ENCODE measurements at places on chromosomes 5 and 9.

DNA sequence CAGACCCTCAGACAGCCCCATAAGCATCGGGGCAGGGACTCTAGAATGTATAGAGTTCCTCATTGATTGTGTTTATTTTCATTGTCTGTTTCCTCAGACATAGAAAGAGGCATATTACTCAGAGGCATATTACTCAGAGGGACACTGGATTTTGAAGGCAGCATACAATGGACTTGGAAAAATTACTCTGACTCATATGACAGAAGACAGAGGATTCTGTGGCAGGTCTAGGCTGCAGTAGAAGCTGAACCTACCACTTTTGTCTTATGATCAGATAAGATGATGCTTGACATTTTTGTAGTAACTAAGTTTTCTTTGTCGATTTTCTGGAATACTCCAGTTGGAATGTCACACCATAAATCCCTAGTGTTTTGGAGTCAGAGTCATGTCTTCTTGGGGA lies 105.2 kb downstream of the ST8SIA4 start:
- DNase-seq = no peak

DNA sequence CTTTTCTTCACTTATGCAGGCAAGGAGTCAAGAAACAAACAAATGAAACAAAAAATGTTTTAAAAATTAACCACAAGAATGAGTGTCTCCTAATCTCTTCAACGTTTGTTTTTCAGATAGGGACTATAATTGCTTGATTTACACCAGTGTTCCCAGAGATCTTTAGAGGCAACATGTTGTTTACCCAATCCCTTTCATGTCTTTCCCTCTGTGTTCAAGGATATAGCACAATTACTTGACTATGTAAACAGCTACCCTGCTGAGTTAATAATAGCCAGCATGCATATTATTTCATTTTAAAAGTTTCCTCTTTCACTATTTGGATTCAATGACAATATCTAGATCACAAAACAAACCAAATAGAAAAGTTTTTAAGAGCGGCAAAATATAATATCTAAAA lies 25.1 kb upstream of the SHISAL2B start:
- no peak for DNase-seq

GRCh38 chr5:8500426-8500825 lies 631.5 kb downstream of the MTRR start:
- DNase-seq = no peak

DNA sequence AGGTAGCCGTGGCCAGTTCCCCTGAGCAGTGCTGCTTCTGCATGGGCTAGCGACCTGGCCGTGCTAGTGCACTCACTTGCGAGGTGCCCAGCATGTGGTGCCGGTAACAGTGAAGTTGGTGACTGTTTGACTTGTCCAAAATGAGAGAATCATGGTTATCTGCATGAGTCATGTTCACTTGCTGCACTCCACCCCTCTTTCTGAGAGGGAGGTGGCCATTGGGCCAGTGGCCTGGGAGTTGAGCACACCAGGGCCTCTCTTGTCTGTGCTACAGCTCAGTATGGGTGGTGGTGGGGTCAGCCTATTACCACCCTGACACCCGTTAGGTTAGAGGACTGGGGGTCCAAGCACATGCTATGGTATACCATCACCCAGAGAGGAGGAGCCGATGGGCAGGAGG lies 55.4 kb upstream of the GARNL3 start:
- DNase-seq = no peak

DNA sequence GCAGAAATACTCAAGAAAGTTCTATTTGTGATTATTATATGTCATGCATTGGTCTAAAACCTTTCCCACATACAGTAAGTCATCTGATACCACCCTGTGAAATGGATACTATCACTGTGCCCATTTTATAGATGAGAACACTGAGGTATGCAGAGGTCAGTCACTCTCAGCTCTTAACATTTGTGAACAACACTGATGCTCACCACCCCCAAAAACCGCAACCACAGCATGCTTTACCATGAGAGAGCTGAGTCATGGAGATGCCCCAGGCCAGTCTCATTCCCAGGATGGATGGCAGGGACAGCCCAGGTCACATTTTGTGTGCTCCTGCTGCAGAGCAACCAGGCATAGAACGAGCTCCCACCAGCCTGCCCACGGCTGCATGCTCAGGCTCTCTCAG lies 53.5 kb upstream of the IRX1 start:
- DNase-seq = no peak

All from Panc1 (cell line).